Activated CD4-positive, alpha-beta memory T cell treated with anti-CD3 and anti-CD28 coated beads for 36 hours (primary cell): ENCODE measurements at places on chromosomes 2 and 18. TPM values are rescaled to one million over a fixed set of nuclear protein-coding genes. Genes with fewer than 3 reads are reported as not detected.

Gene LRRC30
- not detected for total RNA-seq

Gene CDKL4
- 0.14 TPM for total RNA-seq

Gene LRP2
- total RNA-seq = 0.52 TPM

Gene RASGRP3
- total RNA-seq = 1.9 TPM

Gene SERPINB12
- total RNA-seq = not detected

Gene PPP4R3B
- 62.4 TPM for total RNA-seq

Gene PAIP2B
- 2.2 TPM for total RNA-seq

Gene GREB1
- total RNA-seq = 0.81 TPM

Gene IL18RAP
- 10.6 TPM for total RNA-seq

Gene CYP27C1
- total RNA-seq = not detected

Gene PJVK
- total RNA-seq = 3.0 TPM

Gene ADAM17
- total RNA-seq = 24.7 TPM

Gene DSG1
- total RNA-seq = not detected

Gene CGREF1
- total RNA-seq = 2.7 TPM

Gene IL1R2
- 36.2 TPM for total RNA-seq

Gene GPR55
- total RNA-seq = 1.5 TPM

Gene RBKS
- total RNA-seq = 9.2 TPM

Gene KCNK3
- total RNA-seq = not detected

Gene ZNF385B
- total RNA-seq = not detected
